Natural killer cell (primary cell): ENCODE measurements at places on chromosomes 13 and 19. TPM values are rescaled to one million over a fixed set of nuclear protein-coding genes. Genes with fewer than 3 reads are reported as not detected.

SLC46A3 gene
- total RNA-seq = 11.9 TPM

KLHL1 gene
- total RNA-seq = not detected

SELENOV gene
- total RNA-seq = not detected

TNNI3 gene
- total RNA-seq = 0.94 TPM

CERS1 gene
- not detected for total RNA-seq

HCST gene
- 296 TPM for total RNA-seq

ANKLE1 gene
- 1.3 TPM for total RNA-seq

DLL3 gene
- total RNA-seq = not detected

SOX1 gene
- not detected for total RNA-seq

SLC25A41 gene
- not detected for total RNA-seq

SHANK1 gene
- total RNA-seq = 0.75 TPM

MBD3L4 gene
- not detected for total RNA-seq

PSG3 gene
- not detected for total RNA-seq

TRPC4 gene
- not detected for total RNA-seq

PCP2 gene
- total RNA-seq = 7.7 TPM

UHRF1 gene
- total RNA-seq = 4.6 TPM

SHC2 gene
- not detected for total RNA-seq

DBP gene
- 16.4 TPM for total RNA-seq

MEIOSIN gene
- not detected for total RNA-seq

IRGQ gene
- total RNA-seq = 32.2 TPM

ZNF793 gene
- total RNA-seq = 9.6 TPM

SLITRK6 gene
- not detected for total RNA-seq

ZNF730 gene
- 0.34 TPM for total RNA-seq

IFNL1 gene
- total RNA-seq = 1.4 TPM

TMEM59L gene
- not detected for total RNA-seq

DCLK1 gene
- total RNA-seq = not detected
